RWPE2 (cell line): ENCODE measurements at places on chromosomes 1 and 21.
A peak's percentile ranks its signal among the peaks of the same experiment; 100 is the strongest.

GRCh38 chr1:80218112-80218511 lies 1211.6 kb upstream of the ADGRL4 start:
- no peak for DNase-seq

- no peak for DNase-seq
Observed at GRCh38 chr1:115531631-115532264, 110.0 kb upstream of the VANGL1 start.

- no peak for DNase-seq
Observed at GRCh38 chr1:15476927-15477326, 1.0 kb downstream of the CELA2B start.

GRCh38 chr1:1567891-1568291 lies 6.8 kb downstream of the SSU72 start:
- no peak for DNase-seq

DNA sequence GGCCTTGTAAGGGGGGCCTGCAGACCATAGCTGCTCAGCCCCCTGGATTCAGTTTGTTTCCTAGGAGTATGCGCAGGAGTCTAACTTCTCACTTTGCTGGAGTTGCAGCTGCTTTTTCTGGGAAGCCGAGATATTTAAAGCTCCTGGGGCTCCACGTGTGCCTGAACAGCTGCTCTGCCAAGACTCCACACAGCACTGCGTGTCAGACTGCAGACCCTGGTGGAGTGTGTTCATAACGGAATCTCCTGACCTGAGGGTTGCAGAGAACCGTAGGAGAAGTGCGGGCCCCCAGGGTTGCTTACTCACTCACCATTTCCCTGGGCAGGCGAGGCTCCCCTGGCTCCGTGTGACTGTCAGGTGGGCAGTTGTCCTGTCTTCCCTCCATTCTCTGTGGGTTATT lies 474.3 kb upstream of the TMPRSS15 start:
- DNase-seq, result no peak

GRCh38 chr1:66374148-66374547 lies 159.8 kb upstream of the SGIP1 start:
- DNase-seq, result no peak

GRCh38 chr1:198272492-198272891 lies 115.7 kb downstream of the NEK7 start:
- no peak for DNase-seq

- peak; percentile 94 for DNase-seq
Observed at GRCh38 chr1:200620273-200621131, at the start of gene KIF14. Gene KIF14 (minus strand): TSS chr1:200620751. CDS start chr1:200618723, 2,028 bp downstream.

- DNase-seq, result no peak
Observed at GRCh38 chr1:176894450-176894849, 270.1 kb downstream of the ASTN1 start.

DNA sequence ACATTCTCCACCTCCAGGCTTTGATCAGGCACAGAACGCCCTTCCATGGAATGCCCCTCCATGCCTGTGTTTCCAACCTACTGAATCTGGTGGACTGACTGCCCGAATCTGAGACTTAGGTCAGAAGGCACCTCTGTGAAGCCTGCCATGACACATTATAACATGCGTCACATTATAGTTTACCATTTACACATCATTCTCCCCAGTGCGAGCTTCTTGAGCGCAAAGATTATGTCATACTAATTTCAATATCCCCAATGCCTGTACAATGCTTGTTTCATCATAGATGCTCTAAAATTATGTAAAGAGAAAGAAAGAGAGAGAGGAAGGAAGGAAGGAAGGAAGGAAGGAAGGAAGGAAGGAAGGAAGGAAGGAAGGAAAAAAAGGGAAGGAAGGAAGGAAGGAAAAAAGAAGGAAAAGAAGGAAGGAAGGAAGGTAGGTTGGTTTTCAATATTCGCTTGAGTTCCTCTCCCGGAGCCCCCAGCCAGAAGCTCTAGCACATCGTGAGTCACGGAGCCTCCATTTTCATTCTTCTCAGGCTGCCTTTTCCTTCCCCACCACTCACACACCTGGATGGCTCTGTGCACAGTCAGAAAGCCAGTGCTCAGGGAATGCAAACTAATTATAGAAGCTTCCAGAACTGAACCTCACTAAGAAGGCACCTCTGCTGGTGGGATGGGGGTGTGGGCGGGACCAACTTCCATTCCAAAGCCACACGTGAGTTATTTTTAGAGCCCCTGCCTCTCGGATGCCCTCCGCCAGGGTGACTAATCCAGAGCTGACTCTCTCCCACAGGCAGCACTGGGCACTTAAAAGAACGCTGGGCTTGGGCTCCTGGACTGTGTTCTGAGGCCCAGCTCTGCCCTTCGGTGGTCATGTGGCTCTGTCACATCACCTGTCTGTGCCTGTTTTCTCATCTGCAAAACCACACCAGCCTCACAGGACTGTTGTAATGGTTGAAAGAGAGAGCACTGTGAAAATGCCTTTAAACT lies 27.4 kb downstream of the LAMB3 start:
- DNase-seq, result no peak

- no peak for DNase-seq
Observed at GRCh38 chr1:216111842-216112241, 311.4 kb downstream of the USH2A start.

GRCh38 chr1:153598309-153599172 lies 14.4 kb downstream of the S100A16 start:
- no peak for DNase-seq

GRCh38 chr1:55957276-55957675 lies 622.1 kb downstream of the PLPP3 start:
- DNase-seq, result no peak

DNA sequence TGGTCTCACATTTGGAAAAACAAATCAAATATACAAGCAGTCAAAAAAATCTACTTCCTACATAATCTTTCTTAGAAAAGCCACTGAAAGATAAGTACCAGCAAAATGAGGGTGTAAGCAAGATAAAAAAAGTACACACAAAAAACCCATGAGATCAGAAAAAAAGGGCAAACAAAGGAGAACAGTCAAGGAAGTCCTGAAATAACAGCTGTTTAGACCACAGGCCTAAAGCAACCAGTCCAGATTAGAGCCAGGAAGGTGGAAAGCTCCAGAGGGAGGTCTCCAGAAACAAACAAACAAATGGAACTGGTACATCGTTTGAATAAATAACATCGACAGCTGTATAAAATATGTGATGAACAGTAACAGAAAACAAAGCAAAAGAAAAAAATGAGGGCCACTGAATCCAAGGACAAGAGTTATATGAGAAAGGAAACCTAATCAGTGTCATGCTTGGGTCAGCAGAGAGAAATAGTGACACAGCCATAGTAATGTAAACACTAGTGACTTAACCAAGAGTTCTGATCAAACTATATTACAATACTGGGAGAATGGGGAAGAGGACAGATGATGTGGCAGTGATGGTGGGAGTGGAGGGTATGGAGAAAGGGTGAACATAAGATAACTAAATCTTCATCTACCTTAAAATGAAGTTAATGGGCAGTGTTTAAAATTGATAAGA lies 67.5 kb downstream of the NVL start:
- DNase-seq, result no peak

- peak; percentile 75 for DNase-seq
Observed at GRCh38 chr1:19468397-19468956, 16.9 kb downstream of the CAPZB start.

GRCh38 chr1:247539215-247539614 lies 3.0 kb upstream of the OR2C3 start:
- no peak for DNase-seq

GRCh38 chr1:52288286-52288685 lies 77.7 kb downstream of the CC2D1B start:
- DNase-seq, result no peak

- no peak for DNase-seq
Observed at GRCh38 chr1:203444171-203444576, 31.4 kb upstream of the PRELP start.

DNA sequence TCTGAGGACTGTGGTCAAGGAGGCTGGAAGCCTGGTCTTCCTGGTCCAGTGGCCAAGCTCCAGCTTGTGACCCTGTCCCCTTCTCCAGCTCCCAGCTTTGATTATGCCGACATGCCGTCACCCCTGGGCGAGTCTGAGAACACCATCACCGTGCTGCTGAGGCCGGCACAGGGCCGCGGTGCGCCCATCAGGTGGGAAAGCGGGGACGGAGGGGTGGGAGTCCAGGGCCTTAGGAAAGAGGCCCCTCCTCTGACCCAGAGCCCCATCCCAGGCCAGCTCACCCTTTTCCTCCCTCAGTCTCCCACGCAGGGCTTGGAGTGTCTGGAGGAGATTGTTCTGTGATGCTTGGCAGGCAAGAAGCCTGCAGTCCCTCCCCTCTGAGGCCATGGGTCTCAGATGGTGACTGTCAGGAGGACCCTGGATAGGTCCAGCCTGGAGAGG lies 43.6 kb downstream of the PTPRU start:
- DNase-seq, result no peak

DNA sequence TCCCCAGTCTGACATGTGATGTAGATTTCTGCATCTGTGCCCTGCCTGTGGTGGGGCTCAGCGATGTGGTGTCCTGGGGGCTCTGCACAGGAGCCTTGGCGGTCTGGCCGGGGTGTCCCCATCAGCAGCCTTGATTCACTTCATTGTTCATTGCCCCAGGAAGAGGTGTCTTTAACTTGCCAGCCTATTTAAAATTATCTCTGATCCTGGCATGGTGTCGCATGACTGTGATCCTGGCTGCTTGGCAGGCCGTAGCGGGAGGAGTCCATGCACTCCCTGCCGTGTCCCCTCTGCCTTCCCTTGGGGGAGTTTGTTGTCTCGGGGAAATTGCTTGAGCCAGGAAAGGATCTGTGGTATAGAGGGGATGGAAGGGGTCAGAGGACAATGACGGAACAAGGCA lies 59.9 kb downstream of the TRIM11 start:
- no peak for DNase-seq

- no peak for DNase-seq
Observed at GRCh38 chr21:38797470-38797869, 8.3 kb upstream of the ETS2 start.

DNA sequence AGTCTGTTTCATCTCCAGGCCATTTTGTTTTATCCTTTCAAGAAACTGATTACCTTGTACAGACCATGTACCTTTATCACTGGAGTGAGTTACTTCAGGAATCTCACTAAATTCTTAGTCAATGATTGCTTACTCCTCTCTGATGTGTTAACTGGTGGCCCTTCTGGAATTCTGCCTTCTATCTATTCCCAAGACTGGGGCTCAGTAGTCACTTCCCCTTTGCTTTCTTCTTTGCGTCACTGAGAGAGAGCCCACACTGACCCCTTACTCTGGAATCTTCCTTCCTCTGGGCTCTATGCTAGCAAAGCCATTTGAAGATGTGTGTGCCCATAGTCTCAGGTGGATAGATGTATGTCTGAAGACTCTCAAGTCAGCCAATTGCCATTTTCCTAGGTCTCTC lies 34.6 kb downstream of the XCL2 start:
- DNase-seq, result no peak

DNA sequence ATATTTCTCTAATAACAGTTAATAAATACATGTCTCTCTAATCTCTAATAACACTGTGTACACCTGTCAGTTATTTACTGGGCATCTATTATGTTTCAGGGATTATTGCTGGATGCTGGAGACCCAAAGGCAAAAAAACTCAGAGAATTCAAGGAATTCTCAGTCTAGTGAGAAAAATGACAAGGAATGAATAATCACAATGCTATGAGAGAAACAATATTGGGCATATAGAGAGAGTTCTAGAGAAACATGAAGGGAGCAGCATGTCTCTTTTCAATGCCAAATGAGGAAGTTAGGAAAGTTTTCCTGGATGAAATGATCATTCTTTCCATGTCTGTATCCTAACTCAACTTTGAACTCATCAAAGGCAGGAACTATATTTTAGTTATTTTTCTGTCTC lies 82.8 kb downstream of the TNFSF18 start:
- no peak for DNase-seq

GRCh38 chr1:22636927-22637326 lies 499 bp downstream of the C1QA start:
- DNase-seq, result no peak

GRCh38 chr1:30601316-30602085 lies 121.9 kb downstream of the MATN1 start:
- DNase-seq, result no peak

DNA sequence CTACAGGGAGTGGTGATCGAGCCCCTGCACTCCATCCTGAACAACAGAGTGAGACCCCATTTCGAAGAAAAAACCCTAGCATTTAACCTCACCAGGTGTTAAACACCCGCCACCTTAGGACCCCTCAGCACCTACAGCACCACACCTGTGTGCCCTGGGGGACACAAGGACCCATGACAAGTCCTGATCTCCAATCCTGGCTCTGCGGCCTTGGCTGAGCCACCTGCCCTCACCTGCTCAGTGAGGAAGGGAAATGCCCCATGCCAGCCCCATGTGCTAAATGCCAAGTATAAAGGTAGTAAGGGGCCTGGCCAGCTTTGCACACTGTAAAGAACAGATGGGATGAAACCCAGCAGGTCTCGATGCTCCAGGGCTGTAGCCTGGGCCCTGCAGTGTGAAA lies 11.1 kb downstream of the MRTO4 start:
- no peak for DNase-seq

- DNase-seq, result no peak
Observed at GRCh38 chr1:245960171-245960570, 546.9 kb downstream of the SMYD3 start.

- no peak for DNase-seq
Observed at GRCh38 chr1:32764826-32765569, 52.2 kb downstream of the YARS1 start.

DNA sequence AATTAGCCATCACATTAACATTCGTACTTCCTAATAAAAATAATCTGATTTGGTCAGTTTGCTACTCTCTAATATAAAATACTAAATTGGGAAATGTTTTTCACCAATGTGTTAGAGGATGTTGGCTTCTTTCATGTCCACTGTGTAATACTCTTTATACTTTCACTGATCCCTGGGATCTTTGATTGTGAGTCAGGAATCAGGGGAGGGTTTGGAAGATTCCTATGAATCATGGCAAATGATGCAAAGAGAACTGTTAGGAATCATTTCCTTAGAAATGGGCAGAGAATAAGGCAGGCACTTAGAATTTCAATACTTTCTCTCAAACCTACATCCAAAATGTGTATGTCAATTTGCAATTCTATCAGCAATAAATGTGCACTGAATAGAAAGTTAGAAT lies 31.0 kb downstream of the KRTAP24-1 start:
- DNase-seq, result no peak

- DNase-seq, result no peak
Observed at GRCh38 chr1:24553931-24554330, 2.0 kb upstream of the NCMAP start.

GRCh38 chr1:19710825-19711611 lies 46.3 kb downstream of the HTR6 start:
- no peak for DNase-seq

DNA sequence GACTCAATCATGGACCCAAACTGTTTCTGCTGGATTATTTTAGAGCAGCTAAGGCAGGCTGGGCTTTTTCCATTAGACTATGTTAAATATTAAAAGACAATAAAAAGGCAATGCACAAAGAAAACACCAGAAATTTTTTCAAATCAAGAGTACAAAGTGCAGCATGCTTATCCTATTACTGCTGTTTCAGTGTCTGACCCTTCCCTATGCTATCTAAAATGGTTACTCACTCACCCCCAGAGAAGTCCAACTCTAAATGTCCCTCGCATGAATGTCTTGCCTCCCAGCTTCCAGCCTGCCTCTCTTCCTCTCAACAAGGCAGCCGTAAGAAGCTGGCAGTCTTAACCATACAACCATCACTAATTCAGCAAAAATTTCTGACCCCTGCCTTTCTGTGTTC lies 108.7 kb upstream of the SYT6 start:
- DNase-seq, result no peak
